ENCODE measurements at places on chromosomes 6 and 20.

DNA sequence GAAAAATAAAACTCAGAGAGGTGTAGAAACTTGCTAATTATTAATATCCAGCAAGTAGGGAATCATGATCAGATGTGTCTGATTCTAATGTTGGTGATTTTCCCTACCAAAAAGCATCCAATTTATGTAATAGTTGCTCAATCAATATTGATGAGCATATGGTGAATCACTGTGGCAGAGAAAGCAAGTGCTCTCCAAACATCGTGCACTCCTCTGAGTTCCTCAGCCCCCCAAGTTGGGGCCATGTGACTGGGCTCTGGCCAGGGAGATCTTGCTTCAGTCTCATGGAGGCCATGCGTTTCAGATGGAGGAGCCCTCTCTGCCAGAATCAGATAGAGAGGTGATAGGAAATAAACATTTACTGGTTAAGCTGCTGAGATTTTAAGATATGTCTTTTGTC, 133.2 kb upstream of the LY86 start:
- DNase-seq, result no peak

GRCh38 chr6:31351401-31352309, 5.3 kb downstream of the HLA-B start:
- DNase-seq, result no peak

- DNase-seq, result peak; percentile 67
Measured at GRCh38 chr6:35213824-35214756, at the start of gene SCUBE3. SCUBE3 (plus strand) TSS chr6:35213956; CDS start chr6:35214419, 463 bp downstream.

GRCh38 chr20:31602779-31603441, 2.2 kb upstream of the ID1 start:
- no peak for DNase-seq

DNA sequence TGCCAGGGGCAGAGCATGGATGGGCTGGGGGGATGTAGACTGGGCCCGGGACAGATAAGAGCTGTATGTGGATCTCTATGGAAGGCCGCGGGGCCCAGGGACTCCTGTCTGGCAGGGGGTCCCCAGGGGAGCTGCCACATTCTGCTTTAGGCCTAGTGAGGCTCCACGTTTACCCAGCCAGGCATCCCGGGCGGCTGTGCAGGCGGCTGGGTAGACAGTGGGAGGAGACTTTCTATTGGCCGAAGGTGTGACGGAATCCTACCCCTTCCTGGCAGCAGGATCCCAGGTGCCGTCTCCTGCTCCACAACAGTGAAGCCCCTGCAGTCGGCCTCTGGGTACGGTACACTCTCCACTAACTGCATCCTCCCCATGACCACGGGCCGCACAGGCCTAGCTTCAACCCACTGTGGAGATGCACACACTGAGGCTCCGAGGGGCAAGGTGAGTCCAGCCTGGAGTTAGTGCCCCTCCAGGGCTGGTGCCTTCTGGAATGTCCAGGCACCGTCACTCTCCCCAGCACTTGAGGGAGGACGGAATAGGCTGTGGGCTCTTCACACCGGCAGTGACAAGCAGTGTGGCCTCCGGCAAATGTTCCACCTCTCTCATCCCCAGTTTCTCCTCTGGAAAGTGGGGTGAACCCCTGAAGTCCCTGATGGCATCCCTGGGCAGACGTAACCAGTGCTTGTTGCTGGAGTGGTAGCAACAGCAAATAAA, 36.8 kb upstream of the ZBP1 start:
- no peak for DNase-seq

DNA sequence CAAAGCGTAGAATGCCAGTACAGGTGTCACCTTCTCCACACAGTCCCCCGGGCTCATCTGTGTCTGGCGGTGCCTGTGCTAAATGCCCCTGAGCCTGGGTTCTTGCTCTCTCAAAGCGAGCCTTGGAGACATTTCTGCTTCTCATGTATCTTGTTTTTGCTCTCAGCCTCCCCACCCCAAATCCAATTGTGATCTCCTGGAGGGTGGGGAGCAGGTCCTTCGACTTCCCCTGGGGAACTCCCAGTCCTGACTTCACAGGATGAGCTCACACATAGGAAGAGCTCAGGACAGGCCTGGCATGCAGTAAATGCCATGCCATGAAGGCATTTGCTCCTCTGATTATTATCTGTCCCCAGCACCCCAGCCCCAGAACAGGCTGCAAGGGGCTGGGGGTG, 58.1 kb downstream of the NOL4L start:
- DNase-seq, result no peak

- no peak for DNase-seq
Measured at GRCh38 chr6:138477913-138478539, 21.3 kb downstream of the NHSL1 start.

GRCh38 chr20:45510242-45510862, 5.1 kb downstream of the SPINT3 start:
- no peak for DNase-seq

DNA sequence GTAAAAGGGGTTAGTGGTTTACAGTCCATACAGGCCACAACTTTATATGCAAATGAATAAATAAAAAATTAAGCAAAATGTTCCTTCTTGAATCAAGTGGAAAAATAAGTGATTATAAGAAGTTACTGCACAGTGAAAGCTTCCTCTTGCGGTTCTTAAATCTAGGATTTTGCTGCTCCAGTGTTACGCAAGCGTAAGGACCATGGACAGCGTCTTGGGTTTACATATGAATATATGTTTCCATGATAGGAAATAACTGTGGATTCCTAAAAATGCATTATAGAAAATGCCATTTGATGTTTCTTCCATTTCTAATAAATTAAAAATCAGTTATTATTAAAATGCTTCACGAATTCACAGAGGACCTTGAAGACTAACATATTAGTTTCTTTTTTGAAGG, 176.6 kb upstream of the POU3F2 start:
- DNase-seq, result peak; percentile 52

GRCh38 chr6:43901733-43902230, 131.8 kb downstream of the VEGFA start:
- DNase-seq, result no peak

- peak; percentile 60 for DNase-seq
Measured at GRCh38 chr20:35463455-35464300, 8.3 kb downstream of the CEP250 start.

- DNase-seq, result peak; percentile 78
Measured at GRCh38 chr6:148559848-148560433, 186.9 kb upstream of the UST start.

- DNase-seq, result no peak
Measured at GRCh38 chr6:12138936-12139335, 126.8 kb downstream of the HIVEP1 start.

DNA sequence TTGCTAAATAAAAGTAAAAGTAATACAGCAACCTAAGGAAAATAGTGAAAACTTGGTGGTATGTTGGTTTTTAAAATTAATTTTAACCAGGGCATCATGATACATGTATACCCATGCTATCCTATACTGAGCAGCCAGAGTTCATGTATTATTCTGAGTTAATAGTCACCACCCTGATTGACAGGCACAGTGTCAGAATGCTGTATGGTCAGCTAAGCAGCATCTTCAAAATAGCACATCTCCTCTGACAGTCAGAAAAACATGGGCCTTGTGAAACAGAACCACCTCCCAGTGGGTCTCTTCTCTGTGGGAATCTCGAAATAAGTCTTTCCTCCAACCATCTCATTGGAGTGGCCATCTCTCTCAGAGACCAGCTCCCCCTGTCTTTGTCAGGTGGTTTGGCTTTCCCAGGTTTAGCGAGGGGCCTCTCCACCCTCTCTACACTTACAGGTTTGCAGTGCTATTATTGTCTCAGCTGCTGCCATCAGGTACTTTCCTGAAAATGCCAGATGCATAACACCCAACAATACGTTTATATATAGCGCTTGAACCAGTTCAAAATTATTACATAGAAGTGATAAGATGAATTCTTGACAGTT, 47.1 kb upstream of the RNF8 start:
- no peak for DNase-seq

- no peak for DNase-seq
Measured at GRCh38 chr6:28523241-28523622, 2.4 kb upstream of the GPX5 start.

DNA sequence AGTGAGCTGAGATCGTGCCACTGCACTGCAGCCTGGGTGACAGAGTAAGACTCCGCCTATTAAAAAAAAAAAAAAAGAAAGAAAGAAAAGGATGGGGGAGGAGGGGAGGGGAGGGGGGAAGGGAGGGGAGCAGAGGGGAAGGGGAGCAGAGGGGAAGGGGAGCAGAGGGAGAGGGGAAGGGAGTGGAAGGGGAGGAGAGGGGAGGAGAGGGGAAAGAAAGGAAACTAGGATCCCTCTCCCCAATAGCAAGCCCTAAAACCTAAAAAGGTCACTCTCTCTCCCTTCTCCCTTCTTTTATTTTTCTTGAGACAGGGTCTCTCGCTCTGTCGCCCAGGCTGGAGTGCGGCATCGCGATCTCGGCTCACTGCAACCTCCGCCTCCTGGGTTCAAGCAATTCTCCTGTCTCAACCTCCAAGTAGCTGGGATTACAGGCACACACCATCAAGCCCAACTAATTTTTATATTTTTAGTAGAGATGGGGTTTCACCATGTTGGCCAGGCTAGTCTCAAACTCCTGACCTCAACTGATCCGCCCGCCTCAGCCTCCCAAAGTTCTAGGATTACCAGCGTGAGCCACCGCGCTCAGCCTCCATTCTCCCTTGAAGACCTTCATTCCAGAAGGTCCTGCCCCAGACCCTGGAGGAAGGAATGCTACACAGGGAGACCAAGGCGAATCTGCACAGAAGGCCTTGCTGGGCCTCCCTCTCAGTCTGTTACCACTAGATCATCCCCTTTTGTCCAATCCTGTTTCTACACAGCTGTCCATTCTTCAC, 45.8 kb upstream of the PIM1 start:
- no peak for DNase-seq

GRCh38 chr20:11331096-11331495, 586.6 kb upstream of the BTBD3 start:
- no peak for DNase-seq

- no peak for DNase-seq
Measured at GRCh38 chr20:3045042-3045815, 623 bp upstream of the MRPS26 start.

DNA sequence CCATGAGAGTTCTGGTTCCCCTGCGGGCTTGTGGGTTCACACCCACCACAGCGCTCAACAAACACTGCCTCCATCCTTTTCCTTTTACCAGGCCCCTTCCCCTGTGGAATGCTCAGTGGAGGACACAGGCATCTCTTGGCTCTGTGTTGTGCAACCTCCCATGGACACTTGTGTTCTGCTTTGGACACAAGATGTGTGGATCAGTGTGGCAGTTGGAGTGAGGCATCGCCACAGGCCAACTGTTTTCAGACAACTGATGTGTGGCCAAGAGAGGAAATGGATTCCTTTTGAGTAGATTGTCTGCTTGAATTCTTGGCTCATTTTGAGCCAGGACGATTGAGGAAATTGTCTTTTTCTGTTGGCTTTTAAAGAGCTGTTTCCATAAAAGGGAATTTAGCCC, 26.8 kb downstream of the CST8 start:
- no peak for DNase-seq

DNA sequence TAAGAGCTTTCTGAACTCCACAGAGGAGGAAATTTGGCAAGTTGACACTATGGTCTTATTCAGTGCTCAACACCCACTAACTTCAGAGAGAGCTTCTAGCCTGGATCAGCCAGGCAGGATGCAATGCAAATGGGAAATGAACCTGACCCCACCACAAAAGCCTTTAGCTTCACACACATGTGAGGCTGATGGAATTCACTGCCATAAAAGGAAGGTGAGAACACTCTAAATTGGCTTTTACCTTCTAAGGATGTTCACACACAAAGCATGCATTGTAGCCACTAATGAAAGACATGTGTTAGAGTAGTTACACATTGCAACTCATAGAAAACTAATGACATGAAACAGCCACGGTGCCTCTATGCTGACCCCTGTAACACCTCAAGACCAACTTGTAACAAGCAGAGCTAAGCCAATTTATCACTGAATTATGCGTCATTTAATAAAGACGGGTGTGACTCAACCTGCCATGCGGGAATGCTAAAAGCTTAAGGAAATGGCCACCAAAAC, 262.1 kb downstream of the HACE1 start:
- no peak for DNase-seq

DNA sequence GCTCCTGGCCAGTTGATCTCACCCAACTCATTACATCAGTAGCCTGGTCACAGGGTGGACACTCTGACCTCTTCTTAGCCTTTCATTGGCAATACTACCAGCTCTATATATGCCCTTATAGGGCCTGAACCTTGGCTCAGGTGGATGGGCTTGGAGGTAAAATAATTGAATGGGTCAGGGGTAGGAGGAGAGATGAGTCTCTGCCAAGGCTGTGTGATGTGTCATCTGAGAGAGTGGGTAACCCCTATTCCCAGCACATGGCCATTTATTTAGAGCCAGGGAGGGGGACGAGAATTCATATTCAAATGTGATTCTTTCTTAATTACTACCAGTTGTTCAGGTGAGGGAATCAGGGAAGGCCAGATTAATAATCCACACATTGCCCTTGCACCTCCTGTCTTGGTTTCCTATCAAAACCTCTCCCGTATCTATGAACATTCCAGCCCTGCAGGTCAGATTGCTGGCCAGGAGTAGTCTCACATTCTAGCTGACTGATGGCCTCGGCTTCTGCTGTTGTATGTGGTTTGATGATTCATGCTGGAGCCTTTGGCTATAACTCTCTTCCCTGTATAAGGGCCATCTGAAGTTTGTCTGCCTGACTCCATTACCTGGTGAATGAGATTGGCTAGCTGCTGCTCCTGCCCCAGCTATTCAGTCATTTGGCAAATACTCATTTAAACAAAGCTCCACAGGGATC, 13.4 kb downstream of the C20orf173 start:
- DNase-seq, result no peak

- no peak for DNase-seq
Measured at GRCh38 chr20:1696521-1697209, 39.1 kb upstream of the SIRPG start.

DNA sequence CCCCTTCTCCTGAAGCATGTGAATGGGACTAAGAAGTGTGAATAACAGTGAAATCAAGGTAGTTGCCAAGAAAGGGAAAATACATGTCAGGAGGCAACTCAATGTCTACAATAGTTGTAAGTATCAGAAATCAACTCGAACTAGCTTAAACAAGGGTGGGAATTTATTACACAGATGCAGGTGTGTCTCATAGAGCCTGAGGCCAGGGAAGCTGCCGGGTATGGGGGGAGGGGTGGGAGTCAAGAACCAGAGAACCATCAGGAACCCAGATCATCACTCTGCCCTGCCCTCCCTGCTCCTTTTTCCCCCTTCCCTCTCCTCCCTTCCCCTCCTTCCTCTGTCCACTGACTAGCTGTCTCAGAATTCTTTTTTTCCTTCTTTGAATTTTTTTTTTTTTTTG, 34.9 kb upstream of the BMP6 start:
- DNase-seq, result no peak
